ENCODE measurements at places on chromosomes 5 and 9. TPM values are rescaled to one million over a fixed set of nuclear protein-coding genes. Genes with fewer than 3 reads are reported as not detected.
A peak's percentile ranks its signal among the peaks of the same experiment; 100 is the strongest.

DNA sequence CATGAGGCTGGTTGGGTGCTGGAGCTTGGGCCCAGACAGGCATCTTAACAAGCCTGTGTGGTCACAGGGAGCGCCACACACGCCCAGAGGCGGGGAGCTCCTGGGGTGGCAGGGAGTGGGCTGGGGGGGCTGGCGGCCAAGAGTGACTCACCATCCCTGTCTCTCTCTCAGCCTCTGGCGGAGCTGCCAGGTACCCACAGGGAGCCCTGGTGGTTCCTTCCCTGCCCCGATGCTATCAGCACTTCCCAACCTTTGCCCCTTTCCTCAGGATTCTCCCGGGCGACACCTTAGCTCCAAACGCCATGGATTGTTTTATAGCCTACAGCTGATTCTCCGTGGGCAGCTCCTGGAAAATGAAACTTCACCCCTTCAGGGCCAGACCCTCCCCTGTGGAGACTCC lies 5.5 kb downstream of the SLC9A3 start:
- peaks cover 2% of the 10 kb centered on the region for H3K4me1 ChIP-seq
- peaks cover 14% of the 10 kb centered on the region for H3K27me3 ChIP-seq
- no peak overlapping the region for H3K27ac ChIP-seq
- H3K4me3 ChIP-seq = no peak overlapping the region
- no peaks in the 10 kb centered on the region for H3K36me3 ChIP-seq

DNA sequence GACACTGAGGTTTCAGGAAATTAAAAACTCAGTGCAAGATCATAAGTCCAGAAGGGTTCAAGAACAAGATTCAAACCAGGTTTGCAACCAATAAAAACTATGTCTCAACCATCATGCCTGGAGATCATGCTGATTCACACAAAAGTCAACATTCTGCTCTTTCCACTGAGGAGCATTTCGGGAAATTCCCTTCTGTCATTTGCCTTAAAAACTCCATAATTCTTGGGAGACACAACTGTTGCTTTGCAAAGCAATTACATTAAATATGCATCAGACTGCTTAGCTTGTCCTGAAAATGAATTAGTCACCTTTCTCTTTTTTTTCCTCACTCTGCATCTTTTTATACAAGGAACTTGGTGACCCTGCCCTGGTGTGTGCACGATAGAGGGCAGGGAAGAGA lies 275.9 kb upstream of the ZNF462 start:
- no peaks in the 10 kb centered on the region for H3K36me3 ChIP-seq
- DNase-seq = no peak

Gene PITX1
- total RNA-seq = 9.9 TPM

Gene INSL6
- total RNA-seq = not detected

DNA sequence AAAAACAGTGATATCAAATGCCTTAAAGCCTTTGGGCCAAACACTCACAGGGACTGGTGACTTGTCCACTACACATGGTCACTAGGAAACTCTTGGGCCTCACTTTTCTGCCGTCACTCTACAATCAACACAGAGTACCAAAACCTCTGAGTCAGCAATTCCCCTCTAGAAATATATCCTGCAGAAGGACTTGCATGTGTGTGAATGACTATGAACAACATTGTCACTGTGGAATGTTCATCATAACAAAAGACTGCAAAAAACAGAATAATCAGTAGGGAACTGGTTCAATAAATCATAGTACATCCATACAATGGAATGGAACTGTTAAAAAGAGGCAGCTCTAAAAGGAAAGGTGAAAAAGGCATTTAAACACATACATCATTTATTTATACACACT lies 44.1 kb upstream of the SMU1 start:
- no peak overlapping the region for H3K4me3 ChIP-seq
- no peaks in the 10 kb centered on the region for H3K36me3 ChIP-seq
- H3K27me3 ChIP-seq = no peaks in the 10 kb centered on the region
- no peaks in the 10 kb centered on the region for H3K4me1 ChIP-seq
- no peak overlapping the region for H3K27ac ChIP-seq

DNA sequence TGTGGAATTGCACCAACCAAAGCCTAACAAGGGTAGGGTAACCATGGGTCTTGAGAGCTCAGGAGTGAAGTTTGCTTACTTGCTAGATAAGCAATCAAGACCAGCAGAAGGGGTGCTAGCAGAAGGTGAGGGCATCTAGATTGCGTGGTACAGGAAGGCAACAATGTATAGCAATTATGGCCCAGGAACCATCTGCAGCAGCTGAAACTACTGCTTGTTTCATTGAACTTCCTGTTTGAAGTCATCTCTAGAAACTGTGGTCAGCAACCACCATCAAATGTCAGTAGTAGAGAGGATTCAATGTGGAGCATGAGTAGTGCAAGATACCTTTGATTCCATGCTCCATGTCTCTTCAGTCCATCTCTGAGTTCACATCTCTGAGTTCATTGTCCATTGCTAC lies 462.1 kb upstream of the GRAMD2B start:
- H3K4me1 ChIP-seq = no peaks in the 10 kb centered on the region
- no peak overlapping the region for H3K27ac ChIP-seq
- no peaks in the 10 kb centered on the region for H3K36me3 ChIP-seq
- no peak for DNase-seq
- H3K27me3 ChIP-seq = no peaks in the 10 kb centered on the region

- no peak overlapping the region for H3K4me3 ChIP-seq
- H3K36me3 ChIP-seq = no peaks in the 10 kb centered on the region
- H3K27me3 ChIP-seq = no peaks in the 10 kb centered on the region
- H3K4me1 ChIP-seq = no peaks in the 10 kb centered on the region
Observed at GRCh38 chr5:148913985-148914431, 87.6 kb downstream of the ADRB2 start.

Gene LHX6
- 1.1 TPM for total RNA-seq

GRCh38 chr9:70256123-70256551 lies 2.6 kb upstream of the SMC5 start:
- peak; percentile 20 for DNase-seq
- H3K36me3 ChIP-seq = no peaks in the 10 kb centered on the region
- H3K4me1 ChIP-seq = no peaks in the 10 kb centered on the region
- no peak overlapping the region for H3K4me3 ChIP-seq
- H3K27me3 ChIP-seq = no peaks in the 10 kb centered on the region
- no peak overlapping the region for H3K27ac ChIP-seq

GRCh38 chr5:180026734-180027458 lies 44.7 kb downstream of the RNF130 start:
- H3K36me3 ChIP-seq = no peaks in the 10 kb centered on the region
- no peaks in the 10 kb centered on the region for H3K27me3 ChIP-seq

Gene PTTG1
- total RNA-seq = 37.0 TPM

DNA sequence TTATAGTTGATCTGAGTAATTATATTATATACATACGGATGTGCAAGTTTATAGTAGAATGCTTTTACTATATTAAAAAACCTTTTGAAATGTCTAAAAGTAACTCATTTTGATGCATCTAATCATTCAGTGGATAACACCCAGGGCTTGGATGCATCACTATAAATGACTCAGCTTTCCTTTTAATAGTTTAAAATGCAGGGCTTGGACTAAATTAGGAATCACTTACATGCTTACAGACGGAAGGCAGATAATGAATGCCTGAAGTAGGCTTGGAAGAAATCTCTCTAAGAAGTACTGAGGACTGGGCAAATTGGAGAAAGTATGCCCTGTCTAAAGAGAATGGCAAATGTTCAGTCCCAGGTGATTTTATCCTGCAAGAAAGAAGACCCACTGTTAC lies 362.5 kb upstream of the CCNH start:
- H3K27me3 ChIP-seq = no peaks in the 10 kb centered on the region
- no peak overlapping the region for H3K4me3 ChIP-seq
- H3K4me1 ChIP-seq = no peaks in the 10 kb centered on the region
- no peaks in the 10 kb centered on the region for H3K36me3 ChIP-seq
- no peak overlapping the region for H3K27ac ChIP-seq

Gene PCSK1
- 4.6 TPM for total RNA-seq

Gene HMHB1
- not detected for total RNA-seq

Gene MYMK
- not detected for total RNA-seq

DNA sequence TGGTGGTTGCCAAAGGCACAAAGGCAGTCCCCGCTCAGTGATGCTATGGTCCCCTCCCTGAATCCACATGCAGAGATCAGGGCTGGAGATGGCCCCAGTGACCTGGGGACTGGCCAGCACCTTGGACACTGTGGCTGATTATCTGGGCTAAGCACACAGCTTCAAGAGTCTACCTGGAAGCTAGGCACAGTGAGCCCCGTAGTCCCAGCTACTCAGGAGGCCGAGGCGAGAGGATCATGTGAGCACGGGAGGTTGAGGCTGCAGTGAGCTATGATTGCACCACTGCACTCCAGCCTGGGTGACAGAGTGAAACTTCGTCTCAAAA lies 8.3 kb upstream of the SCGB3A1 start:
- H3K36me3 ChIP-seq = no peaks in the 10 kb centered on the region
- no peaks in the 10 kb centered on the region for H3K4me1 ChIP-seq
- no peak overlapping the region for H3K27ac ChIP-seq
- no peak for DNase-seq
- H3K27me3 ChIP-seq = no peaks in the 10 kb centered on the region
- no peak overlapping the region for H3K4me3 ChIP-seq

Gene ZNF300
- total RNA-seq = 2.7 TPM

DNA sequence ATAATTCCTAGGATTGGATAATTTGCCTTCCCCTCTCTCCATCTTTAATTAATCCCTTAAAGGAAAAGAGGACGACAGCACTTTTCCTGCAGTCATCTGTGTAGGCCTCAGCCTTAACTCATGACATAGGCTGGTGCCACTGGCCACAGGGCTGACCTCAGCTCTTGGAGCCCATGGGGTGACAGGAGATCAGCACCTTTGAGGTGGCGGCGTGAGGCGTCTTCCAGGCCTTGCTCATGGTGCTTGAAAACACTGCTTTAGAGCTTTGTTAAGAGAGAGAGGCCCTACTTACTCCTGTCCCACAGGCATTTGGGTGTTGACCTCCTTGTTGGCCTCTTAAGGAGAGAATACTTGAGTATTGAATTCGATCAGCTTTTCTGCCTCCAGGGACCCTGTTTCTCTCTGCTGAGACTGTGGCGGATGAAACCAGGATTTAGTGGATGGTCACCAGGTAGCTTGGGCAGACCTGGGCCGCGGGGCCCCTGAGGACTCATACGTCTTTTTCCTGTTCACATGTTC lies 23.4 kb downstream of the TENT4A start:
- H3K4me3 ChIP-seq = no peak overlapping the region
- H3K36me3 ChIP-seq = no peaks in the 10 kb centered on the region
- H3K27ac ChIP-seq = no peak overlapping the region
- no peaks in the 10 kb centered on the region for H3K27me3 ChIP-seq
- peaks cover 4% of the 10 kb centered on the region for H3K4me1 ChIP-seq

DNA sequence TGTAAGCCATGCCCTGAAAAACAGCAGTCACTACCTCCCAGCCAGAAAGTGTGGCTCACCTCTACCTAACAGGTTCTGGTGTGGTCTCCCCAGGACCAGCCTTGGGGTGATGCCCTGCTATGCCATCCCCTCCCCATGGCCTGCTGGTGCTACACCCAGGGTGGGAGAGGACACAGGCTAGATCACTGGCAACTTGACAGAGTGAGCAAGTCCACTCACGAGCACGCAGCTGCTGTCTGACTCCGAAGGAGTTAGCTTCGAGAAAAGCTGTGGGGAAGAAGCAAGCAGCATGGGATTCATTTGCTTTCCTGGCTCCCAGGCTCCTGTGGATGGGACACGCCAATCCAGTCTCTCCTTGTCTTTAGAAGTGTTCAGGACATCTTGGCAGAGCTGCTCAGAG lies 102.2 kb downstream of the COL5A1 start:
- H3K4me3 ChIP-seq = no peak overlapping the region
- H3K4me1 ChIP-seq = no peaks in the 10 kb centered on the region
- no peak for DNase-seq
- H3K27ac ChIP-seq = no peak overlapping the region
- no peaks in the 10 kb centered on the region for H3K36me3 ChIP-seq

Gene TMOD1
- total RNA-seq = 1.0 TPM

- H3K4me1 ChIP-seq = no peaks in the 10 kb centered on the region
- no peaks in the 10 kb centered on the region for H3K36me3 ChIP-seq
- no peak overlapping the region for H3K4me3 ChIP-seq
- no peak for DNase-seq
- no peaks in the 10 kb centered on the region for H3K27me3 ChIP-seq
Observed at GRCh38 chr9:117178596-117179375, 236.1 kb downstream of the ASTN2 start.

GRCh38 chr9:127714020-127714750 lies 1.3 kb downstream of the PTRH1 start:
- H3K27ac ChIP-seq = no peak overlapping the region
- H3K36me3 ChIP-seq = no peaks in the 10 kb centered on the region
- H3K4me1 ChIP-seq = peaks cover 10% of the 10 kb centered on the region
- H3K27me3 ChIP-seq = no peaks in the 10 kb centered on the region

GRCh38 chr9:78189461-78189860 lies 46.4 kb upstream of the CEP78 start:
- H3K4me3 ChIP-seq = no peak overlapping the region
- no peak overlapping the region for H3K27ac ChIP-seq
- DNase-seq = no peak
- H3K27me3 ChIP-seq = no peaks in the 10 kb centered on the region

DNA sequence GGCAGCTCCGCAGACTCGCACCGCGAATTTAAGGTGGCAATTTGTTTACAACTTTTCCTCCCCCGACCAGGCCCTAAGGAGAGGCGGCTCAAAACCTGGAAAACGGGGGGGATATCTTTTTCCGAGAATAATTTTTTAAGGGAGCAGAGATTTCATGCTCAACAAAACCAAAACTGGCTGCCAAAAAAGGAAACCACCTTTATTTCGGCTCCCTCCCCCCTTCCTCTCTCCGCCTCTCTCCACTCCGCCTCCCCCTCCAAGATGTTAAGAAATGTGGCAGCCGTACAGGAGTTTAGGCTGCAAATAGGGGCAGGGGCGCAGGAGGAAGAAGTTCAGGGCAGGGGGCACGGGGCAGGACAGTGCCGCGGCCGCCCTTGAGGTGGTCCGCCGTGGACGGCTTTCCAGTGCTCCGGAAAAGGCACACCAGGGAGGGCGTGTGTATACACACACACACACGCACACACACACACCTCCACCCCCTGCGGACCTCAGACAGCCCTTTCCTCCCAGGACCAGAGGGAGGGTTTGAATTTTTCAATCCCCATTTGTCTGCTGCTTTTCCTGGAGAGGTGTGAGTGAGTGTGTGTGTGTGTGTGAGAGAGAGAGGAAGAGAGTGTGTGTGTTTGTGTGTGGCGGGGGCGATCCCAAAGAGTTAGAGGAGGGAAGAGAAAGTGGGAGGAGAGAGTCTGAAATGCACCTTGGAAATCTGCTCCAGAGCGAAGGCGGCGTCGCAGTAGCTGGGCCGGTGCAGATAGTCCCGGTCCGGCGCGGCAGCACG lies 9.1 kb downstream of the PTCH1 start:
- H3K4me1 ChIP-seq = no peaks in the 10 kb centered on the region
- H3K36me3 ChIP-seq = no peaks in the 10 kb centered on the region

Gene IL3
- 0.25 TPM for total RNA-seq

DNA sequence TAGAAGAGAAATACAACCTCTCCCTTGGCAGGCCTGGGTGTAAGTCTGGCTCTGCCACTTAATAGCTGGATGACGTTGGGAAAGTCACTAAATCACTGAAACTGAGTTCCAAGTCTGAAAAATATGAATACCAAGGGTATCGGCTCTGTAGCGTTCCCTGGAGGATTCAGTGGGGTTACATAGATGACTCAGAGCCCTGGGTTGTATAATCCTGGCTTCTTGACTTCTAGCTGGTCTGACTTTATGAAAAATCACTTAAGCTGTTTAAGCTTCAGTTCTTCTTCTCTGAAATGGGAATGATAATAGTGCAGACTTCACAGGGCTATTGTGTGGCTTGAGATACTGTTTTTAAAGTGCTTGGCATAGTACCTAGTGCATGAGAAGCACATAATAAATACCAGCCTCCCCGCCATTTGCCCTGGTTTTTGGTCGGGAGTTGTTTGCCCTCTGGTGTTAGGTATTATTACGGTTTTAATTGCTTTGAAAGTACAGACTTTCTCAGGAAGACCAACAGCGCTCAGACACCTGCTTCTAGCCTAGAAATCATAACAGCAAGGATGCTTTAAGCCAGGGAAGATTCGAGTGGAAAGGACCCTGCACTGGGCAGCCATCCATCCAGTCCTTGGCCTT lies 43.0 kb downstream of the CYFIP2 start:
- no peak overlapping the region for H3K4me3 ChIP-seq
- H3K36me3 ChIP-seq = no peaks in the 10 kb centered on the region
- DNase-seq = no peak
- no peaks in the 10 kb centered on the region for H3K4me1 ChIP-seq
- H3K27ac ChIP-seq = no peak overlapping the region

Measured in colonic mucosa (tissue), 4 donors.